ENCODE measurements at places on chromosomes 1 and 21.

- no peak for DNase-seq
Observed at GRCh38 chr21:16770266-16770665, 742.6 kb upstream of the CXADR start.

GRCh38 chr1:2215329-2215728 lies 12.8 kb upstream of the SKI start:
- no peak for DNase-seq

GRCh38 chr1:241074507-241074906 lies 282.5 kb downstream of the RGS7 start:
- no peak for DNase-seq

- no peak for DNase-seq
Observed at GRCh38 chr21:46100020-46100419, 2.1 kb downstream of the COL6A2 start.

DNA sequence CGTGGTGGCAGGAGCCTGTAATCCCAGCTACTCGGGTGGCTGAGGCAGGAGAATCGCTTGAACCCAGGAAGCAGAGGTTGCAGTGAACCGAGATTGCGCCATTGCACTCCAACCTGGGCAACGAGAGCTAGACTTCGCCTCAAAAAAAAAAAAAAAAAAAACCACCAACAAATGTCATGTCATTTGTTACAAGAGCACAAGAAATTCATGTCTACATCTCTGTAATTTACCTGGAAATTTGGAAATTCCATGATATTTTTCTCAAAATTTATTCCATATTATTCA lies 16.5 kb upstream of the VPS45 start:
- no peak for DNase-seq

- no peak for DNase-seq
Observed at GRCh38 chr1:172399756-172400721, 20.4 kb upstream of the C1orf105 start.

GRCh38 chr1:111938123-111938522 lies 51.3 kb downstream of the KCND3 start:
- DNase-seq = no peak

DNA sequence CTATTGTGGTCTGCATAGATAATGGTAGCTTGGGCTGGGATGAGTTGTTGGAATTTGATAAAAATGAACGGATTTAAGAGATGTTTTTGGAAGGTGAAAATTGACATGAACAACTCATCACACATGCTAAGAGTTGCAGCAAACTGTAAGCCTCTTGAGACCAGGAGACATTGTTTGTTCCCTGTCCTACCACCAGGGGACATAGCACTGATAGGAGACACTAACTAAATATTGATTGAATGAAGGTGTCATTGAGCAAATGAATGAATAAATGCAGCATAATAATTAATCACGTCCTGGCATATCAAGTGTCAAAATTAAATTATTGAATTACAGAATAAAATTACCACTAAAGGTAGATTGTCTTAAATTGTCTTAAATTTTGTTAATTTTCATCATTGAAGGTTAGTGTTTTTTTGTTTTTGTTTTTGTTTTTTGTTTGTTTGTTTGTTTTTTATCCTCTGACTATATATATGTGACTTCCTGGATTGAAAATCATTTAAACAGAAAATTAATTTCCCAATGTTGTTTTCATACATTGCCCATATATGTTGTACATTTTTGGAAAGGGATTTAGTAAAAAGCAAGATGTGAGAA lies 285.3 kb upstream of the C1orf105 start:
- no peak for DNase-seq

DNA sequence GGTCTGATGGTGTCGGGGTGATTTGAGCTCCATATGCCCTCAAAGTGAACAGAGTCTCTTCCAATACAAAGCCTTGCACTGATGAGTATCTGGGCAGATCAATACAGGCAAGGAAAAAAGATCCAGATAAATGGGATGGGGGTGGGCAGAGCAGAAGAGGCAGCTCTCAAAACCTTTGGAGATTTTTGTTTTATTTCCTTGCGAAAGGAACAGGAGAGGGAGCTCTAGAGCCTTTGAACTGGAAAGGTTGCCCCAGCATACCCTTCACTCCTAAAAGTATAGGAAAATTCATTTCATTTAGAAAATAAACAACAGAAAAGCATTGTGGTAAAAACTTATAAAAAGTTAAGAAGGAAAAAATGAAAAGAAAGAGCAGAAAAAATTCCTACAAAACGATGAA lies 31.4 kb upstream of the OLIG2 start:
- no peak for DNase-seq

DNA sequence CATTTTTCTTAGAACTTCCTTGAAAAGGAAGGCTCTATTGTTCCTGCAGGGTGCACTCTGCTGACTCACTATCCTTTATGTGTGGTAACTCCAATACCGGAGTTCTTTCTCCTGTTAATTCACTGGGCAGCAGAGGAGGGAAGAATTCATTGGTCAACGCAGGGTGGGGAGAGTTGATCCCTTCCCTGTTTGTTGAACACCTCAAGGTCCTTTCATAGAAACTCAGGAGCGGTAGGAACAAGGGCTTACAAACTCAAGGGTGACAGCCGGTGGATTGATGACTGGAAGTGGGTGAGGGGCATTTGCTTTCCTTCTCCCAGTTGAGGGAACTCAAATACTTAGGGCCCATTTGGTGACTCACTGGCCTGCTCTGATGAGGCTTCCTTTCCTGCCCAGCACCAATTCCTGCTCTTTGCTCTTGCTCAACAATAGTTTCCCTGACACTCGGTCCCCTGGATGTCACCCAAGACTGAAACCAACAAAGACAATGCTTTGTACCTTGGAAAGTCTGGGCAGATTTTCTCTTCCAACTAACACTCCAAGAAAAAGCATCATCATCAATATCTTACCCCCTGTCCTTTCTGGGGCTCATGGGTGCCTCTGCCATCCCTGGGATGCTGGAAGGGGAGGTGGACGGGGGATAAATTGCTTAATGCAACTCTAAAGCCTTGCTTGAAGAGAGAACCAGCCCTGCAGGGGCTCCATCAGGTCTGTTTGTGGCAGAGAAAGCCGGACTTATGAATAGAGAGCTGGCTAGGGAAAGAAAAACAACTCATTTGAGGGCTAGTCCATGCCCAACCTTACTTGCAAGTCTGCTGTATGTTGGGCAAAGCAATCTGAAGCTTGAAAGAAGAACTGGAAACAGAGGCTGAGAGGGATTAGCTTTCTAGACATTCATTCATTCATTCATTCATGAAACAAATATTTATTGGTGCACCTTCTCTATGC lies 9.3 kb downstream of the SLC26A9 start:
- DNase-seq = no peak

- no peak for DNase-seq
Observed at GRCh38 chr1:33502726-33503125, 30.3 kb downstream of the ZSCAN20 start.

DNA sequence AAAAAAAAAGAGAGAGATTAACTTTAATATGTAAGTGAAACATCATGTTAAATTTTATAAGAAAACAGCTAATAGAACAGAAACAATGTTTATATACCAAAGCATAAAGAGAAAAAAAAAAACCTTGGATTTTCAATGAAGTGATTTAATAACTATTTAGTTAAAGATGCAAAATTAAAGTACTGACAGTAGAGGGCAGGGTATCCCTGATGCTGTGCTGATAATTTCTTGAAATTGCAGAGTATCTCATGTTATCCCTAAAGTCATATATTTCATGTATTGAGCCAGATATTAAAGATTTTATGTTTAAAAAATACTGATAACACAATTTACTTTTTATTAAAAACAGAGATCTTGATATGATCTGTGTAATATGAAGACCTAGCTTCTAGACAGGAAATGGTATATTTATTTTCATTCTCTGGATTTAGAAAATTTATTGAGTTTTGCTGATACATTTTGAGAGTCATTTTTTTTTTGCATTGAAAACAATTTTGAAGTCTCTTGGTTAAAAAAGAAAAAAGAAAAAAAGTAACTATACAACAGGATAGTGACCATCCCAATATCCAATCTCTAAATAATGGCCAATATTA lies 273.2 kb downstream of the USP25 start:
- no peak for DNase-seq

GRCh38 chr1:3249231-3249630 lies 180.2 kb downstream of the PRDM16 start:
- no peak for DNase-seq

- DNase-seq = no peak
Observed at GRCh38 chr21:29538115-29538514, 239.4 kb downstream of the BACH1 start.

DNA sequence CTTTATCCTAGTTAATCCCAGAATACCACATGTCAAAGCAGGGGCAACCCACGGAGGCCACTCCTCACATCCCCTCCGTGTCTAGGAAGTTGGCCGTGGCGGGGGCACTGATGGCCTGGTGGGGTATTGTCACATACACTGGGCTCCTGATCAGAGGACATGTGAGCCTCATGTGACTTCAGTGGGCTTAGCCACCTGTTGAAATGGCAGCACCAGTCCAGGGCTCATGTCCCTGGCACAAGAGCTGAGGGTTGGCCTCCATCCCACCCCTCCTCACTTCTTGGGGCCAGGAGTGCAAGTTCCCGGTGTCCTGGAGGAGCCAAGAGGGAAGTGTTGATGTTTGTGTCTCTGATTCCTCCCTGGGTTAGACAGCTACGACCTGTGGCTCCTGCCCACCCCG lies 313.4 kb downstream of the CAMTA1 start:
- DNase-seq = no peak

- no peak for DNase-seq
Observed at GRCh38 chr1:246216906-246217305, 290.2 kb downstream of the SMYD3 start.

GRCh38 chr1:226378071-226378470 lies 29.8 kb downstream of the PARP1 start:
- DNase-seq = no peak

GRCh38 chr1:221573756-221574155 lies 168.1 kb downstream of the DUSP10 start:
- no peak for DNase-seq

DNA sequence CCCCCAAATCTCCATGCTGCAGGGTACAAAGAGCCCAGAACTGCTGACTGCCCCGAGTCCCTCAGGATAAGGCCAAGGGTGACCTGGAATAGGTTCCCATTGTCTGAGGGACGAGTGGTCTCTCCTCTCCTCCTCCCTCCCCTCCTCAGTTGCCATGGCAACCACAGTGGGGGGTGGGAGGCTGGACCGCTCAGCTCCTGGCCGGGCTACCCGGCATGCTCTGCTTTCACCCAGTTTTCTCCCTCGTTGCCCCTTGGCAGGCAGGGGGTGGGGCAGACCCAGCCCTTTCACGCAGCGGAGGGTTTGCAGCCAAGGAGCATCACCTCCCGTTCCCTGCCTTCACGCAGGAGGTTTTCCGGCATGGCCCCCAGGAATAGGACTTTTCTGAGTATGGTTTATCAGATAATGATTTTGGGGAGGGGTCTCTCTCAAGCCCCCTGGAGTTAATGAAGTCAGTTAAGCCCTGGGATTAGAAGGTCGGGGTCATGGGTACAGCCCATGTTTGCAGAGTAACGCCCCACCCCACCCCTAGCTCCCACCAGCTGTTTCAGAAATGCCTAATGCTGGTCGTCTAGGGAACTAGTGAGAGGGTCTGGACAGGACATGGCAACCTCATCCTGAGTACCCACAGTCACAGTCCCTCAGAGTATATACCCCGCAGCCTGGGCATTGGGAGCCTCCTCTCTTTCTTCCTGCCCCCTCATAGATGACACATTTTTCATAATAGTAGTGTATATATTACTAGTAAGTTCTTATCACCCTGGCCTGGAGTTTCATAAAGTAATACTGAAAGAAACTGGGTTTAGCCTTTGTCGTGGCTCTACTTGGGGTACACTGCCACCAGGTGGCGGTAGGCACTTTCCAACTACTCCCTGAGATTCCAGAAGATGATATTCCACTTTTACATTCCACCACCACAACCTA lies 20.7 kb downstream of the C1QB start:
- DNase-seq = no peak

DNA sequence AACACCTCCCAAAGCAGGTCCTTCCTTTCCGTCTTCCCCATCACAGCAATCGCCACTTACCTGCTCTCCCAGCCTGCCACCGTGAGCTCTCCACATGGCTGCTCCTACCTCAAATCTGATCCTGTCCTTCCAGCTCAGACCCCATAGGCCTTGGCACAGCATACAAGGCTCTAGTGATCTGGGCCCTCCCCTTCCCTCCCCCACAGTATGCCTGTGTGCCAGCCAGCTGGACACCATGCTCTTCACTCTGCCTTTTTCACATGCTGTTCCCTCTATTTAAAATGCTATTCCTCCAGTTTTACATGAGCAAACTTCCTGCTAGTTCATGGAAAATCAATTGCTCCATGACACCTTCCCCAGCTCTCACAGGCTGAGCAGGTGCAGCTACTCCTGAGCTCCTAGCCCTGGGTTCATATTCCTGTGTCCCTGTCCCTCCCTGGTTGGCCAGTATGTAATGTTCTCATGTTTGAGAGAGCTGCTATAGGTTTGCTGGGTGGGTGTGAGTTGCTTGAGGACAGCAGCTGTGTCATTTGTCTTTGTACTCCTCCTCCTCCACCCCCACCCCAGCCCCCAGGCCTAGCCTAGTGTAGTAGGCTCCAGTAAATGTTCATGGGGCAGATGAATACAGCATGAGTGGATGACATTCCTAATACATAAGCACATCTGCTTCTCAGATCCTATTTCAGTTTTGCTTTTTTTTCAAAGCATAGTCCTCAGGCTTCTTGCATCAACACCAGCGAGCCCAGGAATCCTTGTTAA lies 6.3 kb upstream of the TNNT2 start:
- no peak for DNase-seq

GRCh38 chr21:25997788-25998611 lies 172.6 kb downstream of the APP start:
- peak; percentile 83 for DNase-seq

DNA sequence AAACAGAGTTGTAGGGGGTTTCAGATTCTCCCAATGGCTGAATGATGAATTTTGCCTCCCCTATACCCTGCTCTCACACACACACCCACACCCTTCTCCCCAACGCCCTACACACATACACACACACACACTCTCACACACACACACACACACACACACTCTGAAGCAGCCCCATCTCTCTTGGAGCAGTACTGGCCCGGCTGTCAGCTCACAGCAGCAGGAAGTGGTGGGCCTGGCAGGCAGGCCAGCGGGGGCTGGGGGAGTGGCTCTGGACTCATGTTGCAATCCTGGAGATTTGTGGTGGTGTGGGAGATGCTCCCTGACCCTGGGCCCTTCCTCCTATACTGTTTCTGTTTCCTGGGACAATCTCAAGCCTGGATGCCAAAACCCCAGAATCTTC lies 2.2 kb downstream of the IKBKE start:
- no peak for DNase-seq

GRCh38 chr1:25784575-25785051 lies 15.4 kb upstream of the SELENON start:
- DNase-seq = no peak

GRCh38 chr1:95766036-95766435 lies 532.0 kb downstream of the RWDD3 start:
- no peak for DNase-seq

GRCh38 chr1:196873385-196873784 lies 14.5 kb upstream of the CFHR4 start:
- no peak for DNase-seq

GRCh38 chr1:17359031-17359430 lies 13.0 kb upstream of the PADI6 start:
- DNase-seq = no peak

GRCh38 chr1:109622137-109622892 lies 2.7 kb downstream of the AMPD2 start:
- no peak for DNase-seq

All from NCI-H2081 treated with DMSO at 0.1 percent for 48 hours (cell line).